ENCODE measurements at places on chromosomes 4 and X. TPM values are rescaled to one million over a fixed set of nuclear protein-coding genes. Genes with fewer than 3 reads are reported as not detected.

- H3K27me3 ChIP-seq, result no peaks in the 10 kb centered on the region
- no peak overlapping the region for H3K4me3 ChIP-seq
- peaks cover 5% of the 10 kb centered on the region for H3K36me3 ChIP-seq
- no peak for DNase-seq
Observed at GRCh38 chr4:75916091-75916661, 13.9 kb upstream of the PPEF2 start.

DNA sequence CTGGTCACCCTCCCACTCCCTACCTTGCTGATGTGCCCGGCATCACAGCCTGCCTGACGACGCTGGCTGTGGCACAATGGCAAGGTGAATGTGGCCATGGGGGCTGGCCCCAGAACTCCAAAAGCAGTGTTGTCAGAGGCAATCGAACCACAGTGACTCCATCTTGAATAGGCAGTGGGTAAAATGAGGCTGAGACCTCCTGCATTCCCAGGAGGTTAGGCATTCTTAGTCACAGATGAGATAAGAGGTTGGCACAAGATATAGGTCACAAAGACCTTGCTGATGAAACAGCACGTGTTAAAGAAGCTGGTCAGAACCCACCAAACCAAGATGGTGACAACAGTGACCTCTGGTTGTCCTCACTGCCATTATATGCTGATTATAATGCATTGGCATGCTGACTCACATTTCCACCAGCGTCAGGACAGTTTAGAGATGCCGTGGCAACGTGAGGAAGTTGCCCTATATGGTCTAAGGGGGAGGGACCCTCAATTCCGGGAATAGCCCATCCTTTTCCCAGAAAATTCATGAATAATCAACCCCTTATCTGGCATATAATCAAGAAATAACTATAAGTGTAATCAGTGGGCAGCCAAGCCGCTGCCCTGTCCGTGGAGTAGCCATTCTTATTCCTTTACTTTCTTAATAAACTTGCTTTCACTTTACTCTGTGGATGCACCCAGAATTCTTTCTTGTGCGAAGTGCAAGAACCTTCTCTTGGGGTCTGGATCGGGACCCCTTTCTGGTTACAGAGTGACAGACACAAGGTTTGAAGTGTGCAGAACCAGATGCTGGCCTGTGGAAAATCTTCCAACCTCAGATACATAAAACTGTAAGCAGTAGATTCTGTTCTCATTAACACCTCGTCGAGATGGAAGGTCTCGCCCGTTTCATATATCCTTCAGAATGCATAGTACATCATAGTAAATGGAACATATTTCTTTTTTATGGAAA is 26.8 kb upstream of the CLDN24 start:
- no peak overlapping the region for H3K27ac ChIP-seq
- H3K4me3 ChIP-seq, result no peak overlapping the region
- H3K36me3 ChIP-seq, result no peaks in the 10 kb centered on the region
- no peaks in the 10 kb centered on the region for H3K4me1 ChIP-seq
- H3K27me3 ChIP-seq, result no peaks in the 10 kb centered on the region
- DNase-seq, result no peak

DNA sequence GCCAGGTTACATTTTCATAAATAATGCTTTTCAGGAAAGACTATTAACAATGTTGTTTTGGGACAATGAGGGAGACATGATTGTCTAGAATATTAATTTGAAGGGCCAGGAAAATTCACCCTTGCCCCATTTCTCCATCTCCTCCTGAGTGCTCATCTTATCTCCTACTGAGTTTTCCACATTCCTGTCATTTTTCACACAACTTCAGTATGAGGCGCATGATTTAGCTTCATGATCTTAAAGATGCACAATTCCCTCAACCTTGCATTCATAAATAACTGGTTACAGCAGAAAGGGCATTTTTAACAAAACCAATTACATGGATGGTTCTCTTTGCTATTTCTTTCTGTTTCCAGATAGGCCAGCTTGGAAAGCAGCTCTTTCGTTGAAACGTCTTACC is 1699.2 kb upstream of the IGFBP7 start:
- no peak overlapping the region for H3K4me3 ChIP-seq
- no peaks in the 10 kb centered on the region for H3K4me1 ChIP-seq
- DNase-seq, result no peak
- H3K27me3 ChIP-seq, result no peaks in the 10 kb centered on the region

GRCh38 chrX:132877954-132878536 is 80.4 kb downstream of the HS6ST2 start:
- no peaks in the 10 kb centered on the region for H3K27me3 ChIP-seq
- H3K27ac ChIP-seq, result no peak overlapping the region
- H3K4me3 ChIP-seq, result no peak overlapping the region
- no peaks in the 10 kb centered on the region for H3K4me1 ChIP-seq

GRCh38 chrX:7214251-7214650 is 66.3 kb upstream of the PUDP start:
- H3K27me3 ChIP-seq, result no peaks in the 10 kb centered on the region
- H3K27ac ChIP-seq, result no peak overlapping the region
- DNase-seq, result no peak
- H3K4me3 ChIP-seq, result no peak overlapping the region
- no peaks in the 10 kb centered on the region for H3K4me1 ChIP-seq

GRCh38 chr4:168955674-168956073 is 54.4 kb downstream of the CBR4 start:
- no peak overlapping the region for H3K4me3 ChIP-seq
- no peaks in the 10 kb centered on the region for H3K27me3 ChIP-seq
- H3K27ac ChIP-seq, result no peak overlapping the region
- H3K4me1 ChIP-seq, result no peaks in the 10 kb centered on the region

The PFKFB1 gene
- 19.2 TPM for total RNA-seq

GRCh38 chrX:73916931-73917667 is 354.1 kb downstream of the CHIC1 start:
- no peak overlapping the region for H3K4me3 ChIP-seq
- no peak overlapping the region for H3K27ac ChIP-seq
- H3K36me3 ChIP-seq, result no peaks in the 10 kb centered on the region

The PABPC1L2B gene
- not detected for total RNA-seq

DNA sequence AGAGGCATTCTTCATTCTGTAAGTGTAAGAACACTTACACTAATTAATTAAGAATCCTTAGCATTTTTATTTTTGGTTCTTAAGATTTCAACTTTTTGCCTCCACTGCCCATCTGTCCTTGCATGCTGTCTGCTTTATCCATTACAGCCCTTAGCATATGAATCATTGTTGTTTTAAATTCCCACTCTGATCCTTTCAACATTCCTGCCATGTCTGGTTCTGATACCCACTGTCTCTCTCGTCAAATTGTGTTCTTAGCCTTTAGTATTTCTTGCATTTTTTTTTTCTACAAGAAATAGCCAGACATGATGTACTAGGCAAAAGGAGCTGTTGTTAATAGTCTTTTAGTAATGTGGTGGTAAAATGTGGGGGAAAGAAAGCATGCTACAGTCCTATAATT is 1360.0 kb downstream of the TECRL start:
- H3K27me3 ChIP-seq, result no peaks in the 10 kb centered on the region
- no peak overlapping the region for H3K4me3 ChIP-seq
- H3K36me3 ChIP-seq, result no peaks in the 10 kb centered on the region

DNA sequence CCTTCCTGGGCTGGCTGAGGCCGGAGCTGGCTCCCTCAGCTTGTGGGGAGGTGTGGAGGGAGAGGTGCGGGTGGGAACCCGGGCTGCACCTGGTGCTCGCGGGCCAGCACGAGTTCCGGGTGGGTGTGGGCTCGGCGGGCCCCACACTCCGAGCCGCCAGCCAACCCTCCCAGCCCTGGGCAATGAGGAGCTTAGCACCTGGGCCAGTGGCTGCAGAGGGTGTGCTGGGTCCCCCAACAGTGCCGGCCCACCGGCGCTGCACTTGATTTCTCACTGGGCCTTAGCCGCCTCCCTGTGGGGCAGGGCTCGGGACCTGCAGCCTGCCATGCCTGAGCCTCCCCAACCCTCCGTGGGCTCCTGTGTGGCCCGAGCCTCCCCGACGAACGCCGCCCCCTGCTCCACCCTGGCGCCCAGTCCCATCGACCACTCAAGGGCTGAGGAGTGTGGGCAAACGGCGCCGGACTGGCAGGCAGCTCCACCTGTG is 182.7 kb upstream of the PAQR3 start:
- H3K36me3 ChIP-seq, result no peaks in the 10 kb centered on the region
- no peaks in the 10 kb centered on the region for H3K27me3 ChIP-seq
- no peak overlapping the region for H3K27ac ChIP-seq
- DNase-seq, result no peak
- H3K4me3 ChIP-seq, result no peak overlapping the region
- H3K4me1 ChIP-seq, result no peaks in the 10 kb centered on the region

- no peak overlapping the region for H3K4me3 ChIP-seq
- peaks cover 18% of the 10 kb centered on the region for H3K36me3 ChIP-seq
- no peaks in the 10 kb centered on the region for H3K27me3 ChIP-seq
Observed at GRCh38 chr4:76781698-76782595, 116.0 kb downstream of the SOWAHB start.

The BMP2K gene
- total RNA-seq, result 32.7 TPM

The SPP1 gene
- 29.2 TPM for total RNA-seq

DNA sequence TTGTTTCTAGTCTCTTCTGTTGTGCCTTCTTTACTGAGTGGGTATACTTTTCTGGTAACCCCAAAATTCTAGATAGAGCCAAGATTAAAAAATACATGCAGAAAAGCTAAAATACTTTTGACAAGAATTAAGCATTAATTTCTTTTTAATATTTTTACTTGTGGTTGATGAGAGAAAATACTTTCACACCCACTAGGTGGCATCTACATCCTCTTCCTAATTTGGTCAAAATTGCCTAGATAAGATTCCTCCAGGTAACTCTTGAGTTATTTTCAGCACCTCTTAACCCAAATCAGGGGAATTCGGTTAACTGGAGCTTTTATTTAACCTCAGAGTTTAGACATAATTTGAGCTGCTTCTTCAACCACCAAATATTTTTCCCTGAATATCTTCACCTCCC is 28.4 kb upstream of the COX7B2 start:
- no peak overlapping the region for H3K27ac ChIP-seq
- DNase-seq, result no peak
- H3K4me1 ChIP-seq, result no peaks in the 10 kb centered on the region
- no peak overlapping the region for H3K4me3 ChIP-seq
- H3K27me3 ChIP-seq, result no peaks in the 10 kb centered on the region
- no peaks in the 10 kb centered on the region for H3K36me3 ChIP-seq

The FAM47E gene
- 1.3 TPM for total RNA-seq

GRCh38 chrX:110846071-110846470 is 50.5 kb upstream of the CHRDL1 start:
- peaks cover 2% of the 10 kb centered on the region for H3K27me3 ChIP-seq
- DNase-seq, result no peak
- no peak overlapping the region for H3K4me3 ChIP-seq
- no peak overlapping the region for H3K27ac ChIP-seq

GRCh38 chr4:96145601-96146000 is 305.7 kb downstream of the PDHA2 start:
- no peaks in the 10 kb centered on the region for H3K36me3 ChIP-seq
- H3K4me1 ChIP-seq, result no peaks in the 10 kb centered on the region
- H3K27ac ChIP-seq, result no peak overlapping the region
- DNase-seq, result no peak
- H3K27me3 ChIP-seq, result no peaks in the 10 kb centered on the region
- H3K4me3 ChIP-seq, result no peak overlapping the region

- peak; percentile 32 for DNase-seq
- no peaks in the 10 kb centered on the region for H3K36me3 ChIP-seq
Observed at GRCh38 chrX:118495958-118496762, 545 bp downstream of the DOCK11 start.

The DCK gene
- 3.3 TPM for total RNA-seq

The ARHGEF9 gene
- 9.0 TPM for total RNA-seq
